ENCODE measurements at places on chromosomes 12 and 14.

GRCh38 chr12:41531147-41531829 is 343.2 kb downstream of the PDZRN4 start:
- DNase-seq, result no peak

- DNase-seq, result peak; percentile 68
These were observed 6.3 kb downstream of the TNFRSF1A start for GRCh38 chr12:6335451-6336078.

GRCh38 chr12:57655541-57656240 is 22.7 kb upstream of the B4GALNT1 start:
- DNase-seq, result no peak

DNA sequence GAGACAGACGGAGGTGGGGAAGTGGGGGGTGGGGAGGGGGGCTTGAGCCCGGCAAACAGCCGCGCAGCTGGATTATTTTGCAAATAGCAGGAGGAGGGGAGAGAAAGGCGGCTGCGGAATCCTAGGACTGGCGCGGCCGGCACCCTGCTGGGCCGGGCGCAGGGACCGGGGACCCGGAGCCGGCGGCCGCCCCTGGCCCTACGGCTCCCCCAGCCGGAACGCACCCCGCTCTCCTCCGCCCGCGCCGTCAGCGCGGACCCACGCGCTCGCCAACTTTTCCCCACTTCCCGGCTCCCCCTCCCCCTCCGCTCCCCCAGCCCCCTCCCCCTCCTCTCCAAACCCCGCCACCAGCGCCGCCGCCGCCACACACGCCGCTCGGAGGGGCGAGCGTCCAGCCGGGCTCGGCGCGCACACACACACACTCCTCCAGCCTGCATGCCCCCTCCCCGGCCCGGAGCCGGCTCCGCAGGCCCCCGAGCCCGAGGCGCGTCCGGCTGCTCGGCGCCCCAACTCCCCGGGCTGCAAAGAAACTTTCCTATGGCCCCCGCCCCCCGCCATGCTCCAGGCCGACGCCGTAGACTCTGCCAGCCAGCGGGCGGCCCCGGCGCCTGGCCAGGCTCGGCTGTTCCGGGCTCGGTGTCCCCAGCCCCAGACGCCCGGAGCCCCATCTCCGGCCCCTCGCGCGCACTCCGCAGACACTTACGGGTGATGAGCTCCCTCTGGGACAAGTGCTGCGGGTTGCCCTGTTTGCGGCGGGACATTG is 1.4 kb downstream of the BCL11B start:
- DNase-seq, result no peak

- DNase-seq, result no peak
These were observed 108.7 kb upstream of the MAP1LC3B2 start for GRCh38 chr12:116450406-116450910.

GRCh38 chr14:55801121-55801520 is 221.1 kb downstream of the KTN1 start:
- DNase-seq, result no peak

GRCh38 chr14:22095860-22096513 is 422.4 kb upstream of the OR4E1 start:
- DNase-seq, result no peak

DNA sequence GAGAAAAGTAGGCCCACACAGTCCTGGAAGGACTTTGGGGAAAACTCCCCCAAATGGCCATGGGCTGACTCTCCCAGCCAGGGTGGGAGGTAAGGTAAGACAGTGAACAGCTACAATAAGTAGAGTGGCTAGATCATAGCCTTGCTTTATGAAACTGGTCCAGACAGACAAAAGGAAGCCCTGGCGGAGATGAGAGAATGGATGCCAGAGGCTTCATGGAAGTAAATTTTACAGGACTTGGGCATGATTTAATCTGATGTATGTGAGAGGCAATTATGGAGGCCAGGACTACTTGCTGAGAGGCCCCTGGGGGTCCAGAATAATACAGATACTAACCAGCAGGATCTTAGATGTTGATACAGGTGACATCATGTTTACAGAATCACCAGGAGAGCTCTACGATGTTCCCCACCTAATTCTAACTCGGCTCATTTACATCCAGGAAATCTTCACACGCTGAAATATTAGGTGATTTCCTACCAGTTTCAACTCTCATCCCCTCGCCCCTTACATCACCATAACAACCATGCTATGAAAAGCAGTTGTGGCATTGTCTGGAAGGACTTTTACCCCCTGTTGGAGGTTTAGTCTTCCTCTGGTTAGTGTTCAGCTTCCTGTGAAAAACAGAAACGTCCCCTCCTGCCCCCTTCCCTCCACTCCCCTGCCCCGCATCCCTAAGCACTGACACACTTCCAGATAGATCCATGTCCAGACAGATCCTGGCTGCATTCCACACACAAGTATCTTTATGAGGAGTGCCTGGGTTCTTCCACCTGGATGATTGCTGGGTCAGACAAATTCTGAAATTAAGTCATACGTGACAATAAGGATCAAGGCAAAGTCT is 39.5 kb upstream of the NT5DC3 start:
- no peak for DNase-seq

GRCh38 chr14:89767861-89768268 is 186.7 kb downstream of the EFCAB11 start:
- peak; percentile 42 for DNase-seq

DNA sequence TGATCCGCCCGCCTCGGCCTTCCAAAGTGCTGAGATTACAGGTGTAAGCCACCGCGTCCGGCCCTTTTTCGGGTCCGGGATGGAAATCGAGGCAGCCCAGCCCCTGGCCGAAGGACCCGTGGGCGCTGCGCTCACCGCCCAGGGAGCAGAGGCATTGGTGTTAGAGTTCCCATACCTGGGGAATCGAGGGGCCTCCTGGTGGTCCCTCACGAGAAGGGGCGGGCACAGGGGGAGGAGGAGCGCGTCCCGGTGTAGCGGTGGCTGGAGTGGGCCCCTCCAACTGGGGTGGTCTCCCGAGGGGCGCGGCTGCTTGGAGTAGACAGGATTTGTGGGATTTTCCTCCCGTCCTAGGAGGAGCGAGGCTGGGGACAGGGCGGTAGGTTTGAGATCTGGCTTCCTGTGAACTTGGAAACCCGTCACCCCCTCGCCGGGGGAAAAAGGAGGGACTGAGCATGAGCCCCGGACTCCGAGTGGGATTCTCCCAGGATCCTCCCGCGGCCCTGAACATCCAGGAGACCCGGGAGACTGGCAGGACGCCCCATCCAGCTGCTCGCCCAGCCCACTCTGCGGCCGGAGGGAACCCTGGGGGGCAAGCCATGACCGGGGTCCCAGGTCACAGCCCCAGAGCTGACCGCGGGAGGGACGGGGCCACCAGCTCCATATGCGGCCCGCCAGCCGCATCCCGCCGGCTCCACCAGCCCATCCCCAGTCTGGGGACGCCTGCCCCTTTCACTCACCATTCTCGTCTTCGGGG is 70.9 kb downstream of the ASCL4 start:
- DNase-seq, result no peak

GRCh38 chr14:65177551-65177950 is 75.2 kb upstream of the MAX start:
- no peak for DNase-seq

DNA sequence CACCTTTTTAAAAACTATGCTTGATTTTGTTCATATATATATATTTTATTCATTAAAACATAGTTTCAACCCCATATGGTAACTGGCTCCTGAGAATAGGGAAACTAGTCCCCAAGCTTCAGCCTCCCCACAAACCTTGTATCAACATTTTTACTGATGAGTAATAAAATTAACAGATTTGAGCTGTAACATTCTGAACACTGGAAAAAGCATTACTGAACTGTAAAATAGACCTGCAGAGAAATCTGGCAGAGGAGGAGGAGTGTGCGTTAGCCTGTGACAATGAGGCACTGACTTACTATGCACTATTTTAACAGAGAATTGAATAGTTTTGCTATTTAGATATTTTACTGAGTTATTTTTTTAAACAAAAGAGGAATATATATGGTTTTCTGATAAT is 43.1 kb downstream of the FRS2 start:
- DNase-seq, result no peak

DNA sequence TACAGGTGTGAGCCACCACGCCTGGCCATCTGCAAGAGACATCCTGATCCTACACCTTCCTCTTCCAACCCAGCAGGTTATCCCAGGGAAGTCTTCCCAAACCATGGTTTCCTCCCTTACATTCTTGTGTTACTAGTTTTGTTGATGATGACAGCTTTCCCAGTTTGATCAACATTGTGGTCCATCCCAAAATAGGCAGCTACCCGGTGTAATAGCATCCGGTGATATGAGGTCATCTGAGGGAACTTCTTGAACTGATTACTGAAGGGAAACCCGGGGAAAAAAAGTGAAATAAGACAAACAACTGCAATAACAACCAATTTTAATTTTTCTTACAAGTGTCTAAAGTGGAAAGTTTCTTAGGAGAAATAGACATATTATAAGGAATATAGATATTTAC is 45.3 kb upstream of the STAC3 start:
- no peak for DNase-seq

DNA sequence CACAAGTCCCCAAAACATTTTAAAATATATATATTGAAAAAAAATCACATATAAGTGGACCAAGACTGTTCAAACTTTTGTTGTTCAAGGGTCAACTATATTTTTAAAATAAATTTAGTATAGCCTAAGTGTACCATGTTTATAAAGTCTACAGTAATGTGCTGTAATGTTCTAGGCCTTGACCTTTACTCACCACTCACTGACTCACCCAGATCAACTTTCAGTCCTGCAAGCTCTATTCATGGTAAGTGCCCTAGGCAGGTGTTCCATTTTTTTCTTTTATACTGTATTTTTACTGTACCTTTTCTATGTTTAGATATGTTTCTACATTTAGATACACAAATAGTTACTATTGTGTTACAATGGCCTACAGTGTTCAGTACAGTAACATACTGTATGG is 23.4 kb upstream of the TMTC1 start:
- no peak for DNase-seq

- no peak for DNase-seq
These were observed 14.3 kb downstream of the FAM181A start for GRCh38 chr14:93941293-93941910.

DNA sequence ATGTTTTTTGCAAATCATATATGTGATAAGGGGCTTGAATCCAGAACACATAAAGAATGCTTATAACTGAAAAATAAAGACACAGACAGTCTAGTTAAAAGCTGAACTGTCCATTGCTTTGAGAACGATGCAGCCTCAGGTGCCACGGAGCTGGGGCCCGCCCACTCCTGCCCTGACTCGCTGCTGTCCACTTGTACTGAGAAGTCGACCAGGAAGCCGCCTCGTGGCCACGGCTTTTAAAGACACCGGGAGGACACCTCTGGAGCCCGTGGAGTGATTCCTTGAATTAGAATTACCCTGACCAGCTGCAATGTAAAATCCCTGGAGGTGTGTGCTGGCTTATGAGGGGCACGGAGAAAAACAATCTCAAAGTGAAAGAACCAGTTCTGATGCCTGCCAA is 23.9 kb upstream of the TEX22 start:
- no peak for DNase-seq

DNA sequence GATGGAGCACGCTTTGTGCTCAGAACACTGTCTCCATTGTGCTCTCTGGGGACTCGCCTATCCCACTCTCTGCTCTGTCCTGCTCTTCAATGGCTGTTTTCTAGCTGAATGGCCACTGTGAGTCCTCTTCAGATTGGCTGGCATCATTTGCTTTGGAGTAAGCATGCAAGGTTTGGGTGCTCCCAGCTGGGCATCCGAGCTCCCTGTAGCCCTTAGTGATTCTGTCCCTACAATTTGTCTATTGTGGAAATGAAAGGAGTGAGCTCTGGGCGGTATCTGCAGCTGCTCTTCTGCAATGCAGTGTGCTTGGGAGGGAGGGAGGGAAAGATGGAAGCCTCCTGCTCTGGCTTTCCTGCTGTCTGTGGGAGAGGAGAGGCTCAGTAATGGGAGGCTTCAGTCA is 84.8 kb downstream of the SMOC1 start:
- DNase-seq, result no peak

DNA sequence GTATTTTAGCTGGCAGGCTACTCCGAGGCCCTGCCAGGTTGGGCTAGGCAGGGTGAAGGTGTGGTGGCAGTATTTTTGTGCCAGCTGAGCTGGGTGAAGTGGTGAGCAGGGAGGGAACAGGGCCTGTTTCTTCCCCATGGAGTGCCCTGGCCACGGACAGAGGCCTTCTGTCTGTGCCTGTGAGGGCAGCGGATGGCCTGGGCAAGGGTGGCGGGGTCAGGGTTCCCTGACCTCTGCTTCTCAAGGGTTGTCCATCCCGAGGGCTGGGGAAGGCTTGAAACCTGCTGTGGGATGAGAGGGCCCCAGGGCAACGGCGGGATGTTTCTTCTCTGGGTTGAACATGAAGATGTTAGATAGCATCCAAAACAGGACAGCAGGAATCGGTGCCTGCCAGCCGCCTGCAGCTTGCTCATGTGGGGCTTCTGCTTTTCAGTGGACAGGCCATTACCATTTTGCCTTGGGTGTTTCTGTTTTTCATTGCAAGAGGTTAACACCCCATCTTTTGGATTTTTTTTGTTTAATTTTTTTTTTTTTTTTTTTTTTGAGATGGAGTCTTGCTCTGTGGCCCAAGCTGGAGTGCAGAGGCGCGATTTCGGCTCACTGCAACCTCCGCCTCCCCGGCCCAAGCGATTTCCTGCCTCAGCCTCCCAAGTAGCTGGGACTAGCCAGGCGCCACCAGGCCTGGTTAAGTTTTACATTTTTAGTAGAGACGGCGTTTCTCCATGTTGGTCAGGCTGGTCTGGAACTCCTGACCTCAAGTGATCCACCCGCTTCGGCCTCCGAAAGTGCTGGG is 3.3 kb downstream of the MTA1 start:
- no peak for DNase-seq

- no peak for DNase-seq
These were observed 123.1 kb downstream of the ANO6 start for GRCh38 chr12:45339035-45339434.

GRCh38 chr12:59934486-59934885 is 338.7 kb downstream of the SLC16A7 start:
- no peak for DNase-seq

DNA sequence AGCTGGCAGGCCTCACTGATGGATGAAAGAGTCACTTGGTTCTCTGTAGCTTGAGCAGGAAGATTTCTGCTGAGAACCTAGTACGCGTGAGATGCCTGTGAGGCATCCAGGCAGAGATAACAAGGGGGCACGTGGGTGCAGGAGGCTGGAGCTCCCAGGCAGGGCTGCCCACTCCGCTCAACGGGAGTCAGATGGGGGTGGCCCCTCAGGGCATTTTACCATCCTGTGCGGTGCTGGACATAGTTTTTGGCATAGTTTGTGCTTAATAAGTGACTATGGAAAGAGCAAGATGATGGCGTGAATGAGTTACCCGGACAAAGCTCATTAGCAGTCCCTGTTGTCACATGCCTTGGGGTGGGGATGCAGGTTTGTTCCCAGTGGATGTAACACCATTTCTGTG is 182.8 kb downstream of the TSPAN9 start:
- no peak for DNase-seq

DNA sequence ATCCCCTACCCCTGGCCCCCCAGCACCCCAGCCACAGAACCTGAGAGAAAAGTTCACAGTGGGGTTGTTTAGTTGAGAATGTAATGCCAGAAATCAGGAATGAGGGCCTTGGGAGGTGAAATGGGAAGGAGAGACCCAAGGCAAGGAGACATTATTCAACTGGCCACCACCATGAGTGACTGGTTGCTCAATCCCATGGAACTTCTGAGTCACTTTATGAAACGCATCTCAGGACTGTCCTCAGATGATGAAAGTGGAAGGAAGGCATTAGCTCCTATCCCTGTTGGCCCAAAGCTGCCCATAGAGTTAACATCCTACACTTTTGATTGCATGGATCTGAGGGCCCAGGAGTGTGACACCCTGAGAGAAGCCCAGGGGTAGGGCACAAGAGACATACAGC is 25.4 kb upstream of the TCL1A start:
- DNase-seq, result no peak

- DNase-seq, result no peak
These were observed 46.7 kb downstream of the RIN3 start for GRCh38 chr14:92560106-92560865.

All from activated CD8-positive, alpha-beta memory T cell treated with anti-CD3 and anti-CD28 coated beads for 1 hour (primary cell).